Fibroblast of skin of right biceps (primary cell): ENCODE measurements at places on chromosomes 6 and 20.
A peak's percentile ranks its signal among the peaks of the same experiment; 100 is the strongest.

GRCh38 chr20:34222208-34222607, 19.0 kb upstream of the ASIP start:
- peak; percentile 98 for DNase-seq

- DNase-seq: peak; percentile 24
Observed at GRCh38 chr6:8074213-8074612, 10.0 kb upstream of the BLOC1S5 start.

DNA sequence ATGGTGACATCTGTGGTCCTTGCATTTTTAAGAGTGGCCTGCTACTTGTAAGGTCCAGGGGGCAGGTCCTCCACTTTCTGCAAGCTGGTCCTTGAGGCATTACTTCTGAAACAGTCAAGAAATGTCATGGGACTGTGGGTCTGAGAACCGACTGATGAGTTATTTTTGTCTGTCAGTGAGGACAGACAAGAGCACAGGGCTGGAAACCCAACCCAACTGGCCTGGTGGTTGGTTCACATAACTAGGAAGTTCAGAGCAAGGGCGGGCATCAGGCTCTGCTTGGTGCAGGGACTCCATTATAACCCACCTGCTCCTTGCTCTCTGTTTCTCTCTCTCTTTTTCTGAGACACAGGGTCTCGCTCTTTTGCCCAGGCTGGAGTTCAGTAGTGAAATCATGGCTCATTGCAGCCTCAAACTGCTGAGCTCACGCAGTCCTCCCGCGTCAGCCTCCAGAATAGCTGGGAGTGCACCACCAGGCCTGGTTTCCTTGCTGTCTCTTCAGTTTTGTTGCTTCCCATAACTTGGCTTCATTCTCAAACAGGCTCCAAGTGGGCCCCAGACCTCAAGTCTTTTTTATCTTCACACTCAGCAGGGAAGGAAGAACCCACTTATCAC, 9.2 kb downstream of the CST3 start:
- DNase-seq: no peak

DNA sequence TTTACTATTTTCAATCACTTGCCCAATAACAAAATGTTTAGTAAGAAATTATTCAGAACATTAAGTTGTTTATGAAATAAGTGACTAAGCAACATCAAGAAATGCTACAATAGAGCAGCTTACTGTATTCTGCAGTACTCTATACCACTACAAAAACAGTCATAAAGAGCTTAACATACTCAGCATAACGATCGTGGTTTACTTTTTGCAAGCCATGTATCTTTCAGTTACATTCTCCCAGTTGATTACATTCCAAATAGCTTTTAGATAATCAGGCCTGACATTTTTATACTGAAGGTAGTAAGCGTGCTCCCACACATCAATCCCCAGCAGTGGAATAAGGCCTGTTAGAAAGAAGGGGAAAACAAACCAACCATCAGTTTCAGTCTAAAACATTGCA, 10.7 kb downstream of the SOD2 start:
- DNase-seq: no peak

DNA sequence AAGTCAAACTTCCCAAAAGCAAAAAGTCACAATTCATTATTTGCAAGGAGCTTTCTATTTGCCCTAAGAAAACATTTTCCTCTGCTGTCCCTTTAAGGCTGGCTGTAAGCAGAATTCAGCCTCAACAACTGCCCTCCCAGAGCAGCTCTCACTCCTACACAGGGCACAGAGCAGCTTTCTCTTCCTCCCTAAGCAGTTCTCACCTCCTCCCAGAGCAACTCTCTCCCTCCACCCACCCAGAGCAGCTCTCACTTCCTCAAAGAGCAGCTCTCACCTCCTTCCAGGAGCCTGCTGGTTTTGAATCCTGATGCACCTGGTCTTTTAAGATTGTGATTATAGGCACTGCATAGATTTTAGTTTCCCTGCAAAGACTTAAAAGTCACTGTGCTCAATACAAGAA, 120.6 kb upstream of the TMEM181 start:
- DNase-seq: no peak

DNA sequence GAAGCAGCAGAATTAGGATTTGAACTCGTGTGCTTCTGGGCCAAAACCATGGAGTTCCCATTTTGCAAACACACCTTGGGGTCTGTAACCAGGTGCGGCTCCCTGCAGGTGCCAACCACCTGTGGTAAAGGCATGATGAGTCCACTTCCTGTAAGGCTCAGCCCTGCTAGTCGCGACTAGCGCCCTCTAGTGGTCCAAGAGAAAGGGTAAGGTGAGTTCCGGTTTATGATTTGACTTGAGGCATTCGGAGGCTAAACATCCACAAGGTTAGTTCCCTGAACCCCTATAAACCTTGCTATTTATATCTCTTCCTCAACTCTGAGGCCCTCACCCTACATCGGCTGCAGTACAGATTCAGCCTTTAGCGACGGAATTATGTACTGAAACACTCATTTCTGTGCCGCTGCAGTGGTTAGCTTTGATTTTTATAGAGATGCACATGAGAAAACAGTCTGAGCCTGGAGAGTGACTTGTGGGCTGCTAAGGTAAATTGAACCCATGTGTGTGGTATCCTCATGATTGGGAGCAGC, 173.4 kb downstream of the PLCB1 start:
- DNase-seq: peak; percentile 45

DNA sequence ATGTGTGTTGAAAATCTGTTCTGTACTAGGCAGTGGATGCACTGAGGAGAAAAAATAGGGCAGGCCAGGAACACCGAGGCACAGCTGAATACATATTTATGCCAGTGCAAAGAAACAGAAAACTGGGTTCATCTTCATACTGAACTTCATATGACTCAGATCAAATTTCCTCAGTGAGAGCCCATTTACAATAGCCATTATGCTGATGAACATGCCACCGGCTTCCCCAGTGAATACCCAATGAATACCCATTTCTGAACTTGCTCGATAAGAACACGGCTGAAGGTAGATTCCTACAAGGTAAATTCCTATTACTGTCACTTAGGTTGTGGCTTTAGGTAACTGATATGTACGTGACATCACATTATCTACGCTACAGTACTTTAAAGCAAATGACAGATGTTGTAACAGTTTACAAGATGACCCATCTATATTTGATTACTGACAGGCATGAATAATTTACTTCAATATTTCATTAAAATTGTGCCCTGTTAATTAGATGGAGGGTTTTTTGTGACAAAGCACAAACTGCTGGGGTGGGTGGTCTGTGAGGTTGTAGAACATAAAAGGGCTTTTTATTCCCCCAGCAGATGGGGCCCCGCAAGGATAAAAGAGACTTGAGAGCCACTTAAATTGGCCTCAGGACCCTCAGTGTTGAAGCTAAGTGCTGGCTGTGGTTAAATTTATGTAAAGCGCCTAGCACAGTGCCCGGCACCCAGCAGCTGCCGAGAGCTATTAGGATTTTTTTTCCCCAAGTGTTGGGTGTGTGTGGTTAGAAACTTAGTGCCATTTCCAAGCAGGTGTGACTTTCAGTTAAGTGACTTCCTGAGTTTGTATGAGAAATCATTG, 264.5 kb downstream of the CD83 start:
- no peak for DNase-seq

DNA sequence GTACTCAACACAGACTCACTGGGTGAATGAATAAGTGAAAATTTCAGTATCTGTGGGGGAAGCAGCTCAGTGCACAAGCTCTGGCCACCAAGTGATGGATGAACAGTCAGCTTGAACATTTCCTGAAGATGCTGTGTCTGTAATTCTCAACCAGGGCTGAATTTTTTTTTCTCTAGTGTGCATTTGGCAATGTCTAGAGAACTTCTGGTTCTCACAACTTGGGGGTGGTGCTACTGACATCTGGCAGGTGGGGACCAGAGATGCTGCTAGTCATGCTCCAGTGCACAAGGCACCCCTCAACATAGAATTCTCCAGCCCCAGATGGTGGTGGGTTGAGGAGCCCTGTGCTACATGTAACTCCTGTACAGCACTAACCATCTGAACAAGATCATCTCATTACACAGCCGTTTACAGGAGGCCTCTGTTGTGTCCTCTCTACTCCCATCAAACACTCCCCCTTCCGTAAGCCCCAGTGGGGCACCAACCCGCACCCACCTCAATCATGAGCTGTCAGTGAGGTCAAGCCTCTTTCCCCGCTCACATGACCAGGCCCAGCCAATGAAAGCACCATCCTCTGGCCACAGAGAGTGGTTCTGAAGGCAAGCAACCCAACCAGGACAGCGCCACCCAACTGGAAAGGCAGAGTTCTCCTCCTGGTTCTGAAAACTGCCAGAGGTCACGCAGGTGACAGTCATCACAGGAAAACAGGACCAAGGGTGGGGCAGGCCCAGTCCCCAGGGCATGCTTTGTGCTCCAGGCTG, 103.9 kb upstream of the PMEPA1 start:
- no peak for DNase-seq

GRCh38 chr6:4264081-4264480, 128.7 kb upstream of the ECI2 start:
- no peak for DNase-seq

- DNase-seq: peak; percentile 74
Observed at GRCh38 chr6:149864578-149865535, 698 bp upstream of the LRP11 start.
